T-helper 22 cell (primary cell): ENCODE measurements at places on chromosomes 2 and 18.

DNA sequence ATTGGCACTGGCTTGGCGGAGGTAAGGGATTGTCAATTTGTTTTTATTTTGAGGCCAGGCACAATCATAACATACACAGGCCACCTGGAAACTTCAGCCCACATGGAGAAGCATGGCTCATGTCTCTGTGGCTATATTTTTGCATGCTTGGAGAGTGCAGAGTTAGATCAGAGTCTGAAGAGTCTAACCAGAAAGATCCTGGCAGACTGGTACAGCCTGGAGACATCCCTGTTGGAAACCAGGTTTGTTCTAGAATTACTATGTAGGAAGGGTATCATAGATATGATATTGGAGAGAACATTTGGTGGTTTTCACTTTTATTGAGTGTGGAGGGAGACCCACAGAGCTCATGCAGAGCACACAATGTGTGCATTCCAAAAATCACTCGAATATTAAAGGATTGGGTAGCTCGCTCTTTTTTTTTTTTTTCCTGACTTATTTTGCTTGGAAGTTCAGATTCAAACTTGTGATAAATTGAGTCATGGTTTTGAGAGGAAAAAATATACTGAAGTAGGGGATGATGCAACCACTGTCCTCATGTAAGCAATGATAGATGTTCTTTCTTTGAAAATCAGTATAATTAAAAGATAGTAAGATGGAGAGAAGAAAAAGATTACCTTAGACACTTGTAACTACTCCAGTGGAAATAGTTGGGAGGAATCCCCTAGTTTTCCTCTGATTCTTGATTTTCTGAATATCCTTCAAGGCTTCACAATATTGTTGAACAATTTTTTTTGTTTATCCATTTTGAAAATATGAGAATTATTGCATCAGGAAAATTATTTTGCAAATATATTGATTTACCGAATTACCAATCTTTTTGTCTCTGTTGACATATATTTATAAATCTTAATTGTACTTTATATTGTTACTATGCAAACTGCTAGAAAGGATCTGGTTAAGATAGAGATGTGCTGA, 185.7 kb upstream of the ZEB2 start:
- DNase-seq = no peak

DNA sequence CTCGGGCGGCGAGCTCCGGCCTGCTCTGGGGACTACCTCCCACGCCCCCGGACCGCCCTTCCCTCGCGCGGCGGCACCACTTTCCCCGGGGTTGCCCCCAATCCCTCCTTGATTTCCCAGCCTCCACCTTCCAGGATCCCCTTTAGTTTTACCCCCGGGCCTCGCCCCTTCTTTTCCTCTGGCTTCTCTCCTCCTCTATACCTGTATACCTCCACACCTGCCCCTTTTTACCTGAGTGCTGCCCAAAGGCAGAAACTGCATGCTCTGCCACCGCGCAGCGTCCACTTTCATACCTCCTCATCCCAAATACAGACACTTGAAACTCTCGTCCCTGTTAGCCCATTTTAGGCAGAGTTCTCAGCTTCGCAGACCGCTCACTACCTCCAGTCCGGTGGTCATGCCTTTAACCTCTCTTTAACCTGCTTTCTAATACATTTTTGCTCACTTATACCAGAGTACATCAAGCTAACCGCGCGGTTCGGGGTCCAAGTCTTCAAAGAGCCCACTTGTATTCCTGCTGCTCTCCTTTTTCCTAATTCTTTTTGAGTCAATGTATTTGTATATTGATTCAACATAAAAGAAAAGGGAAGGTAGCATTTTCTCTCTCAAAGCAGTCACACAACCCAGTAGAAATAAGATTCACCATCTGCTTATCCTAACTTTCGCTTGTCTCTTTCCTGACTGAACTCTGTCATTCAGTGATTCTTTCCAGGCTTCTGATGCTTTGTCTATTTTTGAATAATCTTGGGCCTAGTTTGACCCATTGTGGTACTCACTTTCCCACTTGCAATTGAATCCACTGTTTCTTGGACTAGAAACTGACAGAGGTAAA, 901 bp downstream of the SPOPL start:
- DNase-seq = no peak

- no peak for DNase-seq
Measured at GRCh38 chr2:215537611-215538010, 101.7 kb upstream of the FN1 start.

GRCh38 chr2:215417400-215417951, 18.4 kb downstream of the FN1 start:
- no peak for DNase-seq

GRCh38 chr2:53036196-53036595, 731.4 kb upstream of the CHAC2 start:
- DNase-seq = no peak

DNA sequence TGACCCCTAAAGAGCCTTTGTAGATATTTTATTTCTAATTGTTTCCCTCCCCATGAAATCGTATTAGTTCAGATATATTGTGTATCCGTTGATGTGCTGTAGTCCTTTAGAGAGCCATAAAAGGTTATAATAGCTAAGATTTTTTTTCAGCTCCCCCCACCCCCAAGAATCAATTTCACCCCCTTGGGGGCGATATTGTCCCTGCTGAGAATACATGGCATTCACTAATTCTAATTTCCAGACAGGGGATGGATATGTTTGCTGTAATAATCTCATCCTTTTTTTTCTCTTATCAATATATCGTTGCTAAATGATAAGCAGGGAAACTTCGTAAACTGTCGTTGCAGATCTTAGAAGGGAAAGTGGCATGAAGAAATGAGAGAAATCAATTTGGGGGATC, 530.7 kb downstream of the TMEM182 start:
- no peak for DNase-seq

GRCh38 chr2:28068527-28068926, 178.0 kb downstream of the BABAM2 start:
- no peak for DNase-seq

GRCh38 chr2:232891621-232892071, 21.6 kb downstream of the SNORC start:
- DNase-seq = no peak

DNA sequence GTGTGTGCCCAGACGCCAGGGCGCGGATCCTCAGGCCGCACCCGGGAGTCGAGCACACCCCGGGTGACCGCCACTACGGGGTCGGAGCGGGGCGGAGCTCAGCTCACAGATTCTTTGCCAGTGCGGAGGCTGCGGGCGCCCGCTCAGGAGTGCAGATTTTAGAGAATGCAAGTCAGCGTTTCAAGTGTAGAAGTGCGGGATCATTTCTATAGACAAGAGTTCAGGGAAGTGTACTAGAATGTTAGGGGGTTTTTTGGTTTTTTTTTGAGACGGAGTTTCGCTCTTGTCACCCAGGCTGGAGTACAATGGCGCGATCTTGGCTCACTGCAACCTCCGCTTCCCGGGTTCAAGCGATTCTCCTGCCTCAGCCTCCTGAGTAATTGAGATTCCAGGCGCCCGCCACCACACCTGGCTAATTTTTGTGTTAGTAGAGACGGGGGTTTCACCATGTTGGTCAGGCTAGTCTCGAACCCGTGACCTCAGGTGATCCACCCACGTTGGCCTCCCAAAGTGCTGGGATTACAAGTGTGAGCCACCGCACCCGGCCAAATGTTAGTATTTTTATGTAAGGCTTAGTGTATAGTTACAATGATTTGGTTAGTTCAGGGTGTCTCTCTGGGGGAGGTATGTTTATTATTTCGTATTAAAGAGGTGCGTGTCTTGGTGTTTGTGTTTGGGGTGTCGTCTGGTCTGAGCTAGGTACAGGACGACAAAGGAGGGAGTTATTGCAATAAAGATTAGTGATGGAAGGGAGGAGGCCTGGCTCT, 619 bp upstream of the FAM168B start:
- DNase-seq = peak; percentile 57

GRCh38 chr2:211328126-211328525, 771.7 kb downstream of the CPS1 start:
- DNase-seq = no peak

- no peak for DNase-seq
Measured at GRCh38 chr2:238097201-238097987, 2.7 kb upstream of the ESPNL start.

GRCh38 chr2:160144280-160144990, 55.6 kb downstream of the ITGB6 start:
- DNase-seq = no peak

DNA sequence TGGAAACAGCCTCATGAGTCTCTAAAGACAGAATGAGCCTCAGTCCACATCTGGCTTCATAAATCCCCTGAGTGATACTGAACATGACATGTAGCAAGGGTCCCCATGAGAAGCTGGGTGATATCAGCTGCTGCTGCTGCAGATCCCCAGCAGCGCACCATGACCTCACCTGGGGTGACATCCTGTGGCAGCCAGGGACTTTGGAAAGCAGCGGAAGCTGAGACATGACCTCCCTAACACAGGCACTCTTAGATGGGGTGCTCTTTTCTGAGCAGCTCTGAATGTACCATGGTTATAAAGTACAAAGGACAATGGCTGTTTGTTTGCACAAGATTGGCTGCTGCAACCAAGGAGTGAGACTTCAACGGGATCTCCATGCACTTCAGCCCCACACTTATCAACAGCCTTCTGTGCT, 74.7 kb upstream of the TMEM200C start:
- DNase-seq = no peak

DNA sequence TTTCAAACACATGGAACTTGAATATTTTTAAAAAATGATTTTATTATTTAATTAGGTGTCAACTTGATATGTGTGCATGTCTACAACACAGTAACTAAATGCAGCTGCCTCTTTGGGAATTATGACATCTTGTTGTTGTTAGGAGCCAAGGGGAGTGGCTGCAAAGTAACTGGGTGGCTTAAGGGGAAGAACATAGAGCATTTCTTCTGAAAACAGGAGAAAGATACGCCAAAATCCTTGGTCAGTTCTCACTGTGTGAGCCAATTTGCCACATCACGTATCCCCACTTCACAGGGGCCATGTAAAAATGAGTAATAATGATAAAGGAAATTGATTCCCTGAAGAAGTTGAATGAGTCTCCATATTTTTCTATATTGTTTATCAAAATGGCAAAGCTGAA, 309.8 kb upstream of the COL3A1 start:
- no peak for DNase-seq

DNA sequence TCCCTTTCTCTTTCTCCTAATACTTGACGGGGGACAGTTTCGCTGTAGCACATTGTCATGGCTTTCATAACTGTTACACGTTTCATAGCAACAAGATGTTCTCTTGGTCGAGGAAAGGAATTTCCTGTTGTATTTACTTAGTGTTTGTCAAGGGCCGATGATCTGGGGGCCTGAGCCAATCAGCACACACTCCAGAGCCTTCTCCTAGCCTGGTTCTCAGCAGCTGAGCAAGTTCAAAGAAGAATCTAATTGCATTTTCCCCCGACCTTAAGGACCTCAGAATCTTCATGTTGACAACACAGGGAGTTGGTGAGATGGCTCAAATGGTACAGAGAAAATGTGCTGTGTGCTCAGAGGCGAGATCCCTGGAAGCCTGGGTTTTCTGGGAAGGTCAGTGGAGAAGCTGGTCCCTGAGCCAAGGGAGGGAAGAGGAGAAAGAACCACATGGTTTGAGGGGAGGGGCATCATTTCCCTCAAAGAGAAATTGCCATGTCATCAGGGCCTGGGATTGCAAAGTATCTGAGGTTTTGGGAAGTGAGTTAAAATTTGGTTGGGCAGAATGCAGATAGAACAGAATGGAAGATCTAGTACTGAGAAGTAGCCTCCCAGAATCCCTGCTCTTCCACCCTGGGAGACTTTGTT, 76.9 kb upstream of the AGAP1 start:
- no peak for DNase-seq

DNA sequence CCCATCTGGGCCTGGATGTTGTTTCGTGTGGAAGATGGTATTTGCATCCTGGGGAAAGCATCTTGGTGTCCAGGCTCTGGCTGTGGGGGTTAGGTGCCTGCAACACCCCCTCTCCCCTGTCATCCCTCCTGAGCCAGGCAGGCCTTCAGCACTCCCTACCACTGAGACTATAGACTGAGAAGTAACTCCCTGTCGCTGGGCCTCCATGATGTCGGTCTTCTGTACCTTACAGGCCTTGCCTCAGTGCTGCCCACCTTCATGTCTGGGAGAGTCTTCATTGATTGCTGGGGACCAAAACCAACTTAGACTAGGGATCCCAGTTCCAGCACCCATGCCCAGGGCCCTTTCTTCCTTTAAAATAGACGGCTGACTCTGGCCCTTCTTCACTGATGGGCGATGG, 33.1 kb upstream of the DNMT3A start:
- no peak for DNase-seq

DNA sequence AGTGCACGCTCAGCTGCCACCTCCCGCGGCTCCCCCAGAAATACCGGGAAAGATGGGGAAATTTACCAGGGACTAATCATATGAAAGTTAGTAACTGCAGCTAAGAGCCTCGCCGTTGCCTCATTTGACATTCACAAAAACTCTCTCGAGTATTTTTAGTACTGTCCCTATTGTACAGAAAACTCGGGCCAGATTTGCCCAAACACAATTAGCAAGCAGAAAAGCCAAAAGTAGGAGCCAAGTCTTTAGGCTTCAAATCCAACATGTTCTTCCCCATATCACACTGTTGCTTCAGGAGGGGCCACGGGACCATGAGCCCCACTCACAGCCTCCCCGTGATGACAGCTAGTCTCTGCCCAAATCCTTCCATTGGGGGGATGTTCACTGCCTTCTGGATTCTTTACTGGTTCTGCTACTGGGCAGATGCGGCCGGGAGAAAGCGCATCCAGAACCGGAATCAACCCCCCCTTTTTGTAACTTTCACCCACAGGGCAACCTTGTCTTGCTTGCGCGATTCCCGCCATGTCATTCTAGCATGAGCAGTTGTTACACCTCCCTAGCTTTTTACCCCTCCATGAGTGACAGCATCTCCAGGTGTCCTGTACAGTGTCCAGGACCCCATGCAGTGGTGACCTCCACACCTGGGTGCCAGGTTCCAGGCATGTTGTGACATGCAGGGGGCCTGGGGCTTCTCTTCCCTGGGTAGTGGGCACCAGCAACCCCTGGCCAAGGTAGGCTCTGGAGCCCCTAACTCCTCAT, 35.2 kb downstream of the CENPO start:
- DNase-seq = no peak

DNA sequence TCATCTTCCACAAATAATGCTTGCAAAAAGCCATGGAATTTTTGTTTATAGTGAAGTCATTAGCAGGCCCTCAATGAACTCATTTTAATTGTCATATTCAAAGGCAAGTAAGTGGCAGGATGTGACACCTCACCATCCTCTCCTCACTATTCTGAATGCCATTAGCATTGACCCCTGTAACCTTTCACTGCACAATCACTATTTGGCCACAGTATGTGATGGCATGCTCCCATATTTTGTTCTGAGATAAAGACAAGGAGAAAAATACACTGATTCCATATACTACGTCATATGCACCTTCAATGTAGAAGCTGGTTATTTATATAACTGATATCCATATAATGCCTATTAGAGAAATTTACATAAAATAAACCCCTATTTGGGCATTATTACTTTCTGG, 1443.2 kb downstream of the SUCLG1 start:
- DNase-seq = no peak
